ENCODE measurements at places on chromosomes 1 and 21.

- no peak for DNase-seq
Measured at GRCh38 chr1:50218344-50219120, 109.8 kb downstream of the ELAVL4 start.

GRCh38 chr1:248862695-248862997 lies 3.8 kb upstream of the ZNF692 start:
- DNase-seq = no peak

- DNase-seq = no peak
Measured at GRCh38 chr1:71781450-71781849, 500.9 kb downstream of the NEGR1 start.

- DNase-seq = no peak
Measured at GRCh38 chr1:224338150-224338838, 8.3 kb upstream of the NVL start.

DNA sequence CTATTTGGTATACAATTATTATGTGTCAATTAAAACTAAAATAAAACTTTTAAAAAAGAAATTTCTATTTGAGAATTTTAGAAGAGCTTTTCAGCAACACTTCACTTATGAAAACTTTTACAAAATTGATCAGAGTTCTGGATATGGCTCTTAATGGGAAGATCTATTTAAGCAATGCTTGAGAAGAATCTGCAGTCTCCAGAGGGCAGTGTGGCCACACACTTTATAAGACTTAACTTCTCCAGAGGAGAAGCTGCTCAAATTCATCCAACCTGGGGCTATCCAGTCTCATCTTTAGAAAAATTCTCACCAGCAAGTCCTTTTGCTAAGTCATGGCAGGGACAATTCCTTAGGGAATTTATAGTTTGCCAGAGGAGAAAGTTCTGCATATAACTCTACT lies 25.2 kb upstream of the AGO1 start:
- no peak for DNase-seq

DNA sequence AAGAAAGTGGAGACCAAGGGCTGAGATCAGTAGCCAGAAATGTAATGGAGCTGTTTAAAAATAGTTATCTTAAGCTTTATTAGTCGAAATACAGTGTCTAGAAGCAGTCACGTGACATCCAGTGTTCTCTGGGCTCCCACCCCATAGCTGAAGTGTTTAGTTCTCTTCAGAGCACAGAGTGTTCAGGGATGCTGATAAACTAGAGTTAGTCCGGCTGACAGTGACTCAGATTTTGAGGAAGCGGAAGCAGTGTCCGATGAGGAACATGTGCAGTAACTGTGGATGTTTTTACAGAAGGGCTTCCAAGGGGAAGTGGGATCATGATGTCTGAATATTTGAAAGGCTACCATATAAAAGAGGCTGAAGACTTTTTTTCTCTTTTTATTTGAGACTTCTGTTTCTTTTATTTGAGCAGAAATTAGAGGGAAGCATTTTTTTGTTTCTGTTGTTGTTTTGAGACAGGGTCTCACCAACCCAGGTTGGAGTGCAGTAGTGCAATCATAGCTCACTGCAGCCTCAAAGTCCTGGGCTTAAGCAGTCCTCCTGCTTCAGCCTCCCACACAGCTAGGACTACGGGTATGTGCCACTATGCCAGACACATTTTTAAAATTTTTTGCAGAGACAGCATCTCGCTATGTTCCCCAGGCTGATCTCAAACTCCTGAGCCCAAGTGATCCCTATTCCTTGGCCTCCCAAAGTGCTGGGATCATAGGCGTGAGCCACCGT lies 124.2 kb downstream of the GALNT2 start:
- DNase-seq = no peak

GRCh38 chr1:78831731-78832360 lies 174.7 kb downstream of the ADGRL4 start:
- DNase-seq = no peak

DNA sequence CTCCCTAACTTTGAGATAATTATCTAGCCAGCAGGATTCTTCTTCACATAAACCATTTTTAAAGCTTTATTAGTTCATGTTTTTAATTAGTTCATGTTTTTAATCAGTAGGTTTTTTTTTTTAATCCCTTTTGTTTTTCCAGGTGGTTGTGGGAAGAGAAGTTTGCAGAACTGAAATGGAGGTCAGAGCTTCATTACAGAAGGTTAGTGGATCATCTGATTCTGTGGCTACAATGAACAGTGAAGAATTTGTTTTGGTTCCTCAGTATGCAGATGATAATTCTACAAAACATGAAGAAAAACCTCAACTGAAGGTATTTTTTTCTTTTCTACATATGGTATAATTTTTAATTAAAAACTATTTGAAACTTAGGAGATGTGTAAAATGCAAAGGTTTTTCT lies 59.7 kb downstream of the RABGAP1L start:
- no peak for DNase-seq

- no peak for DNase-seq
Measured at GRCh38 chr1:158809862-158810261, 21.3 kb upstream of the MNDA start.

GRCh38 chr1:232766241-232766890 lies 38.9 kb upstream of the MAP10 start:
- no peak for DNase-seq

DNA sequence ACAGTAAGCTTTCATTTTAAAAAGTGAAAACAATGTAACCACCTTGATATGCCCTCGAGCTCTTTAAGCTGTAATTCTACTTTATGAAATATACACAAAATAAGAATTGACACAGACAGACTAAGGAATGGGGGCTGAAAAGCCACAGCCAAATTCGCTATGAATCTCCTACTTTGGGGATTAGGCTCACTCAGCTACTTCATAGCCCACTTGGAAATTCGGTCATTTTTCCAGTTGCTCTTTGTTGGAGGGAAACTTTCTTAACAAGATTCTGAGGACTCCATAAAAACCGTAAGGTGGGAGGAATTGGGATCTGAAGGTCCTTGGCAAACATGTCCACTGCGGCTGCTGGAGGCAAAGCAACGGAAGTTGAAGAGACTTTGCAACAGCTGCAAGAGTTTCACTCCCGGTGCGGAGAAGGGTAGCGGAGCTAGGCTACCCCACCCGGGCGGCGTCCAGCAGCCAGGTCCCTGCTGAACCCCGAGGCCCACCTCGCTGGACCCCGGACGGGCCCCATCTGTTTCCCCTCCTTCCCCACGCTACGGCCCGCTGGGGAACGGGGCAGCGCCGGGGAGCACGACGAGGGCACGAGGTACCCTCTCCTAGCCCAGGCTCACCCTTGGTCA lies 634 bp downstream of the MYCBP start:
- peak; percentile 31 for DNase-seq

GRCh38 chr1:213821943-213822334 lies 165.8 kb upstream of the PROX1 start:
- DNase-seq = no peak

DNA sequence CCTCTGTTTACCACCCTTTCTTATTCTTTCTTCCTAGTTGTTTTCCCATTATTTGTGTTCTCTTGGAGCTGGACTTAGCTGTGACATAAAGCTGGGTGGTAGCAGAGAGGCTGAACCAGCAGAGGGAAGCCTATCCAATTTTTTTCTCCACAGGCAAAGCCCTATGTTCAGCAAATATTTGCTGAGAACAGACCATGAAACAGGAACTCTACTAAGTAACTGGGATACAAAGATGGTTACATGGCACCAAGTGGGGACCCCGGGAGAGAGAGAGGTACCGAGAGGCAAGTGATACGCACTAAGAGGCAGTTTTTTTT lies 6.6 kb downstream of the CFAP141 start:
- DNase-seq = no peak

GRCh38 chr1:111594306-111594693 lies 25.3 kb upstream of the RAP1A start:
- no peak for DNase-seq

DNA sequence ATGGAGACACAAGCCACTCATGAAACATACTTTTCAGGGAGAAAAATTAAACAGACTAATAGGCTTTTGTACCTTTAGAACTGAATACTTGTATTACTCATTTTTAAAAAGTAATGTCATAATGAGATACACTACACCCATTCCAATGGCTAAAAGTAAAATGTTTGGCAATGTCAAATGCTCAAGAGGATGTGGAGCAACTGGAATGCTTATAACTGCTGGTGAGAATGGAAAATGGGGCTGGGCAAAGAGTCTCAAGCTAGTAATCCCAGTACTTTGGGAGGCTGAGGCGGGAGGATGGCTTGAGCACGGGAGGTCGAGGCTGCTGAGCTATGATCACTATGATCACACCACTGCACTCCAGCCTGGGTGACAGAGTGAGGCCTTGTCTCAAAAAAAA lies 86.3 kb downstream of the NKAIN1 start:
- no peak for DNase-seq

DNA sequence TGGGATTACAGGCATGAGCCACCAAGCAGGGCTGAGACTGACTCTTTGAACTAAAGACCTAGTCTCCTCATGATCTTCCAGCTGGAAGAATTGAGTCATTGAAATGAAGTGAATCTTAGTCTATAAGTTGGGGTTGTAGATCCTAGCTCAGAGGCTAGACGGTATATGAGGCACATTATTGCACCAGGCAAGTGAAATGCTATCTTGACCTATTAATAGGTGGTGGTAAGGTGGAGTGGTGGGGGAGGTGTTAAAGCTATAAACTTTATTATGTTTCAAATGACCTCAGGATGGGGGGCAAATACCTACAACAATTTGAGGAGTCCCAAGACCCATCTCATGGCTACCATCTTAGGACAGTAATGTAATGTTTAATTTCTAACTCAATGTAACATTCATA lies 36.8 kb upstream of the SLC16A1 start:
- DNase-seq = no peak

GRCh38 chr1:169383449-169383848 lies 15.5 kb downstream of the BLZF1 start:
- DNase-seq = no peak

GRCh38 chr1:155005076-155006011 lies 2.7 kb downstream of the ZBTB7B start:
- no peak for DNase-seq

- no peak for DNase-seq
Measured at GRCh38 chr1:209549443-209550205, 33.9 kb upstream of the CAMK1G start.

DNA sequence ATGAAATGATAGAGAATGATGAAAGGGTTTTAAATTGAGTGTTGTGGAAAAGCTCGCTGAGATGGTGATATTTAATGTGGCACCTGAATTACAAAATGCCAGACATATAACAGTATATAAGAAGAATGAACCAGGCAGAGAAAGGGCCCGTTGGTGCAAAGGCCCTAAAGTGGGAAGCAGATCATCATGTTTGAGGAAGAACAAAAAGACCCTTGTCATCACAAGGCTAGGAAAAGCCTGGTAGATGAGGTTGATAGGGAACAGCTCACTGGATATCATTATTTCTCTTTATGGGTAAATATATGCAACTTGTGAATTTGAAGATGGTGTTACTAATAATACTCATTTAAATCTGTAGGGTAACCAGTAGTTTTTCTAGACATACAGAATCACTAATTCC lies 11.0 kb downstream of the RAP1A start:
- no peak for DNase-seq

DNA sequence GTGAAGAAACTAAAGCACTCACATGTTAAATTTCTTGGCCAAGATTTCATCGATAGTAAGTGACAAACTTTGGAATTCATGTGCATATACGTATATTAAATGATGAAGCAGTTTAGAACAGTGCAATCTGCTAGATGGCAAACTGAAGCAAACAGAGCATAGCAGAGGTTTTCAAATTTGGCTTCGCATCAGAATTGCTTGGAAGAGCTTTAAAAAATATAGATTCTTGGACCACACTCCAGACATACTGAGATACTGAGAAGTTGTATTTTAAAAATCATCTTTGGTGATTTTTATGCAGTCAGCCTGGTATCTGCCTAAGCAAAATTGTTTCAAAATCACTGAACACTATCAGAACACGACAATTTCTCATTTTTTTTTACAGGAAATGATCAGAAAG lies 709.2 kb downstream of the PLA2G4A start:
- DNase-seq = no peak

DNA sequence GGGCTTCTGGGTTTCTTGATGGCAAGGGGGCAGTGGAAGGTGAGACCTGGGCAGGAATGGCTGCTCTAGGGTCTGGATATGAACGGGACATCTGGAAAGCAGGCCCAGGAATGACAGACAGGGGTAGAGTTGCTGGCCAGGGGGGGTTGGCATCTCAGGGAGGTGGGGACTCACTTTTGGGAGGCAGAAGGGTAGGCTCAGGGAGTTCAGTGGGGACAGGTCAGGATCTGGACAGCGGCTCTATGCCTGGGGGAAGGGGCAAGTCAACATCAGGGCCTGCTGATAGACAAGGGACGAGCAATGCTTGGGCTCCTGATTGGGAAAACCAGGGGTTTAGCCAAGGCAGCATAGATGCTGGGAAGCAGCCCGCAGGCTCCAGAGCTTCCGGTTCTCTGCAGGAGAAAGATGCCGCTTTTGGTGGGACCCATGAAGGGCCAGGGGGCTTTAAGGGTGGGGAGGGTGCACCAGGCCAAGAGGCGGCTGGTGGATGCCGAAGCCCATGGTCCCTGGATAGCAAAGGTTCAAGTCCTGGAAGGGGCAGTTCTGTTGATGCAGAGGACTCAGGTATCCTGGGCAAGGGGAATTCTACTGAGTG lies 21.9 kb downstream of the IGFN1 start:
- DNase-seq = no peak

GRCh38 chr1:81654147-81654546 lies 146.6 kb upstream of the ADGRL2 start:
- no peak for DNase-seq

DNA sequence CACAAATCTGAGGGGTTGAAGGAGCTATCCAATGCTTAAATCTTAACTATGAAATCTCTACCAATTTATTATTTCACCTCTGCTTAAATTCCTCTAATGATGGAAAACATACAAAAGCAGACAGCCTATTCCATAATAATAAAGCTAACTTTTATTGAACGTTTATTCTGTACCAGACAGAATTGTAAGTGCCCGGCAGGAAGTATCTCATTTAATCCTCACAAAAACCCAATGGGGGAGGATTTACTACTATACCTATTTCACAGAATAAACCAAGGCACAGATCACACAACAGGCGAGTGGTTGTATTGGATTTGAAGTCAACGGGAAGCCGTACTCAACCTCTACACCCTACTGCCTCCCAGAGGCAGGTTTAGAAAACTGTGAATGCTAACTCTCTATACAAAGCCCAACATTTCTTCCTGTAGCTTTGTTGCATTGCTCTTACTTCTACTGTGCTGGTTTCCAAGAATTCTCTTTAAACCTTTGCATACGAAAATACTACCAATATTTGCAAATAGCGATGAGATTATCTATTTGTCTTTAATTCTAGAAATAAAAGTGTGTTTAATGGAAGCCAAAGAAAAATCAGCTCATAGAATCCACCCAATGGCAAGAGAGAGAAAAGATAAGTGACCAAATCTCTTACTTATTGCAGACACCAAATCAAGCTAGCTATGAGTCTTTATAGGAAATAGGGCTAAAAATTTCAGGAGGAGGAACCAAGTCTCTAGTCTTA lies 33.5 kb upstream of the C1orf53 start:
- no peak for DNase-seq

DNA sequence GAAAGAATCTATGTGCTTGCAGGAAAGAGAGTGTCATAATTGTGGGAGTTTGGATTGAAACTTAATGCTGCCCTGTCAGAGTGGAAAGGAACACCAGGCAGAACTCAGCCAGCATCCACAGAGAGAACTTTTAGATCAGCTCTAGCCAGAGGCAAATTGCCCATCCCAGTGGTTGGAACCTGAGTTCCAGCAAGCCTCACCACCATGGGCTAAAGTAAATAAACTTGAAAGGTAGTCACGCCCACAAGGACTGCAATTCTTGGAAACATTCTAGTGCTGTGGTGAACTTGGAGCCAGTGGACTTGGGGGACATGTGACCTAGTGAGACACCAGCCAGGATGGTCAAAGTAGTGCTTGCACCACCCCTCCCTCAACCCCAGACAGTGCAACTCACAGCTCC lies 571.6 kb downstream of the LRRIQ3 start:
- no peak for DNase-seq
